ENCODE measurements at places on chromosomes 7 and 10.

DNA sequence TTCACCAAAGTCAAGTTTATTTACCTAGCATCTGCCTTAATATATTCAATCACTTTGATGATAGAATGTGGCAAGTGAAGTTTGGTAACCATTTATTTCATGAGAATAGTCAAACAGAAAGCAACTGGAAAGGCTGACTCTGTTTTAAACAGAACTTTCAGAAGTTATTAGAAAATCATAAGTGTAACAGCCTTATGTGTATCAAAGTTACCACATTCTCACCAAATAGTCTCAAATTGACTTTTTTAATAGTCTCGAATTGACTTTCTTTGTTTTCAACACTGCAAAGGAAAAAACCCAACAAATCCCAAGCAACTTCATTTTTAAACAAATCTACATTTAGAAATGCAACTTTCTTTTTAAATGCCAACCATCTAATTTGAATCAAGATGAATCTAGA is 29.5 kb downstream of the NAMPT start:
- no peak for DNase-seq

- DNase-seq = no peak
Measured at GRCh38 chr10:89162596-89162995, 44.5 kb downstream of the CH25H start.

- DNase-seq = no peak
Measured at GRCh38 chr7:72211175-72211574, 201.0 kb downstream of the CALN1 start.

GRCh38 chr7:40757109-40757508 is 622.3 kb downstream of the SUGCT start:
- DNase-seq = no peak

DNA sequence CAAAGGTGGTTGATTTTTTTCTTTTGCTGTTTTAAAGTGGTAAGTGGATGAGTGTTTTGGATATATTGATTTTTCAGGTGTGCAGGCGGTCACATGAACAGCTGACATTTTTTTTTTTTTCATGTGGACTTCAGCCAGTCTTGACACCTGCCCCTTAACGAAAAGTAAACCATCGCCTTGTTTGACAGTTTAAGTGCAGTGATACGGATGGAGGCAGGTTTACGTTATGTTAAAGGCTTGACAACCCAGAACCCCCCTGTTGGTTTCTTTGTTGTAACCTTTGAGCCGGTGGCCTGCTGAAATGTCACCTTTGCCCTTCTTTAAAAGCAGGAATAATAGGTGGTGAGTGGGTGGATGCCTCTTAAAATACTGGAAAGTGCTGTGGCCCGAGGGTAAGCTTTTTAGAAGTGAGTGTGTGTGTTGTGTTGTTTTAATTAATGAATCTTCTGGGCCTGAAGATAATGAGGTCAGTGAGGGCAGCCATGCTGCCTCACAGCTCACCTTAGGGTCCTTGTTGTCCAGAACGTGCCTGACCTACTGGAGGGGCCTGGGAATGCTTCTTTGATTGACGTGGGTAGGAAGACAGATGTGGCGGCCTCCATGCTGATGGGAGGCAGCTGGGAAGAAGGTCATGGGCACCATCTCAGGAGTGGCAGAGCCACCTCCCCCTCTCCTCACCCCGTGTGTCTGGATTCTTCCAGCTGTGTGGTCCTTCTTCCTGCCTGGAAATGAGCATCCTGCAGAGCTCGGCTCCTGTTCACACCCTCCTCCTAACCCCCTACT is 69.8 kb downstream of the TCF7L2 start:
- DNase-seq = no peak

Measured in adipocyte (in vitro differentiated cells).